T-cell (primary cell): ENCODE measurements at places on chromosomes 6 and 20.

DNA sequence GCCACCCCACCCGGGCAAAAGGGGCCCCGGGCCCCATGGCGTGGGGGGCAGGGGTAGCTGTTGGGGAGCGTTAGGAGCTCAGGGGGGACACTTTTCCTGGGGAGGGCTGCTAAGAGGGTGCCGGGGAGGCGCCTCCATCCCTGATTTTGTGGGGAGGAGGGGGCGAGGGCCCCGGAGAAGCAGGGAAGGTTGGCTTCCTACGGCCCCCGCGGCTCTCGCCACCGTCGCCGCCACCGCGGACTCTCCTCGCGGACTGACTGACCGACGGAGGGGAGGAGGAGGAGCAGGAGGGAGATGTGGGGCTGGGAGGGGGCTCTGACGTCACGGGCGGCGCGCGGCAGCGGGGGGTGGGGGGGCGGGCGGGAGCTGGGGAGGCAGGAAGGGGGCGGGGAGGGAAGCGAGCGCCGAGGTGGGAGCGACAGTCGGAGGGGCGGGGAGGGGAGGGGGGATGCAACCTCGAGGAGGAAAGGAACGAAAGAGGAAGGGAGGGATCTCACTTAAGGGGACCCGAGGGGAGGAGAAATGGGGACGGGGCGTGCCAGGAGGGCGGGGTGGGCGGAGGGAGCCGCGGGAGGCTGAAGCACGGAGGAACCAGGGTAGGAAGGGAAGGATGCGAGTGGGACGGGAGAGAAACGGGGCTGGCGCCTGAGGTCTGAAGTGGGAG lies 5.1 kb downstream of the GABBR1 start:
- peak; percentile 25 for DNase-seq

DNA sequence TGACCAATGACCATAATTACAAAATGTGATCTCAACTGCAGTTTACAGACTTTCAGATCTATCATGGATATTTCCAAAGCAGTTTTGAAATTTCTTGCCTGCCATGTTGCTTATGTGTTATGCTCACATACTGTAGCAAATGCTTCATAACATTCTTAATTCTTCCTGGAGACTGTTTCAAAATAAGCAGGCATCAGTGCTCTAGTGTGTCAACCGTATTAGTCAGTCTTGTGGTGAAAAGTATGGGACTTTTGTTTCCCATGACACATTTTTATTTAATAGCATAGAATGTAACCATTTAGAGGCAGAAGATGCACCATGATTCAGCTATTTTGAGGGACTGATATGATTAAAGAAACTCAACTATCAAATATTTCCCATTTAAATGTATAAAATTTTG lies 1.7 kb downstream of the POPDC3 start:
- no peak for DNase-seq

- DNase-seq = no peak
Observed at GRCh38 chr6:17392978-17393891, at the start of gene CAP2. Gene CAP2 (plus strand): TSS chr6:17393595. CDS start chr6:17421556, 27,961 bp downstream.

DNA sequence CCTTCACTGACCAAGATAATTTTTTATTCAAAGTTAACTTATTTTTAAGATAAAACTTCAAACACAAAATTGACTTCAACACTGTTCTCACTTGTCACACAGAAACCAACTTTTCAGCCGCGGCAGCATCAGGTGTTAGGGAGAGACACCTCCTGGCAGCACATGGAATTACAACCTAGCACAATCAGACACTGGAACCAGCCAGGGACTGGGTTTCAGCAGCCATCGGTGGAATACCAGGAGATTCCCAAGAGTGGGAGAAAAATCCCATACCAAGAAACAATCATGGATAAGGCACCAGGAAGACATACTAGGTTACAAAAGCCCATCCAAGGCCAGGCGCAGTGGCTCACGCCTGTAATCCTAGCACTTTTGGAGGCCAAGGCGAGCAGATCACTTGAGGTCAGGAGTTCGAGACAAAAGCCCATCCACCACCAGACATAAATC lies 70.0 kb downstream of the SNX5 start:
- peak; percentile 60 for DNase-seq

GRCh38 chr6:121086876-121087275 lies 247.4 kb downstream of the TBC1D32 start:
- DNase-seq = no peak

- DNase-seq = no peak
Observed at GRCh38 chr6:165119231-165120020, 190.0 kb downstream of the C6orf118 start.

- DNase-seq = no peak
Observed at GRCh38 chr6:141607956-141608355, 524.8 kb upstream of the GJE1 start.

DNA sequence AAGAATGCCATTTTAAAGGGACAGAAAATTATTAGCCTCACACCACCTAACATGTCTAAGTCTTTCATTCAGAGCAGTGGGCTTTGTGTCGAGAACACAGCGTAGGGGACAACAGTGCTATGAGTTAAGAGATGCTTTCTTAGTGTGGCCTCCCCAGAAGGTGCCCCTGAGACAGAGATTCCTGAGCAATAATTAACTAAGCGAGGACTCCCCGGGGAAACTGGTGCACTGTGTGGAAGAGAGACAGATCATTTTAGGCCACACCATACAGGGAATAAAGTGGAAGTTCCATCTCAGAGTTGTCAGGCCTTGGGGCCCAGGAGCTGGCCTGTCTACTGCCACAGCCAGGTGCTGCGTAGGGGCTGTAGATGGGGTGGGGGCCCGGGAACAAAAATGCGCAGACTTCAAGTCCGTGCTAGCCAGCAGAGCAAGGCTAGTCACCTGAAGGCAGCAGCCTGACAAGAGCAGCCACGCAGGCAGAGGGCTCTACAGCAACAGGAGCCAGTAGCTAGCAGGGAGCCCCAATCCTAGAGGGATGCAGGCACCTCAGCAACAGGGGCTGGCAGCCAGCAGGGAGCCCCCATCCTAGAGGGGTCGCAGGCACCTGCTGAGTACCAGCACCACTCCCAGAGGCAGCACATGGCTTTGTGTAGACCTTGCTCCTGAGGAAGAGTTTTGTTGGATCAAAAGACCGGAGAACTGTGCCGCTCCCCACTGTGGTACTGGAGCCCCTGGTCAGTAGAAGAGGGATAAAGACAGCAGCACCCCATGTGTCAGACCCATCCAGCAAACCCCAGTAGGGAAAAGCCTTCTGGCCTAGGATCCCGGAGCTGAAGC lies 63.0 kb upstream of the NXT1 start:
- DNase-seq = no peak

DNA sequence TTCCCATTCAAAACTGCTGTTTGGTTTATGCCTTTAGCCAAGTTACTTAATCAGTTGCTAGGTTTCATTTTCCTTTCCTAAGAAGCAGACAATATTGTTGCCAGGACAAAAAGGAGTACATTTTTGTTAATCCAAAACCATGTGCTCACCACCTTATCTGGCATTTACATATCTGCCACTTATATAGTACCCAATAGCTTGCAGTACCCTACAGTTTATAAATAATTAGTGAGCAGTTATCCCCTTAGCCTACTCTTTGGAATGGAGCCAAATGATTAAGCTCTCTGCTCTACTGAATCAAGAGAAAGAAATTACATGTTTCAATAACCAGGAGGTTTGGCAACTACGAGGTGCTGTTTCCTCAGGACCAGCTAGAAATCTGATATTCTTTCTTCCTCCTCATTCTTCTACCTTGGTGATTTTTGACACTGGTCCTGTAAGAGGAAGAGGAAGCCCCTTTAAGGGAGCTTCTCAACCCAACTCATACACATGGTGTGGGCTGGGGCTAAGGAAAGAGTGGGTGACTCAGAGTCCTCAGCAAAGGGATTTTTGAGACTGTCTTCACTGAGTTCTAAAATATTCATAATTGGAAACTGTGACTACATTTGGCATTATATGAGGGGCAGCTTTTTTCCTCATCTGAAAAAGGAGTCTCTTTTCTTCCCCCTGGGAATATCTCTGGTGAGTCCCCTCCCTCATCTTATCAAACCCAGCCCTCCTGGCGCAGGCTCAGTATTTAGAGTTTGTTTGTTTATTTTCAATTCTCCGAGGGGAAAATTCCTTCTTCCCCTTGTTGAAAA lies 1.5 kb downstream of the ZNFX1 start:
- peak; percentile 24 for DNase-seq

DNA sequence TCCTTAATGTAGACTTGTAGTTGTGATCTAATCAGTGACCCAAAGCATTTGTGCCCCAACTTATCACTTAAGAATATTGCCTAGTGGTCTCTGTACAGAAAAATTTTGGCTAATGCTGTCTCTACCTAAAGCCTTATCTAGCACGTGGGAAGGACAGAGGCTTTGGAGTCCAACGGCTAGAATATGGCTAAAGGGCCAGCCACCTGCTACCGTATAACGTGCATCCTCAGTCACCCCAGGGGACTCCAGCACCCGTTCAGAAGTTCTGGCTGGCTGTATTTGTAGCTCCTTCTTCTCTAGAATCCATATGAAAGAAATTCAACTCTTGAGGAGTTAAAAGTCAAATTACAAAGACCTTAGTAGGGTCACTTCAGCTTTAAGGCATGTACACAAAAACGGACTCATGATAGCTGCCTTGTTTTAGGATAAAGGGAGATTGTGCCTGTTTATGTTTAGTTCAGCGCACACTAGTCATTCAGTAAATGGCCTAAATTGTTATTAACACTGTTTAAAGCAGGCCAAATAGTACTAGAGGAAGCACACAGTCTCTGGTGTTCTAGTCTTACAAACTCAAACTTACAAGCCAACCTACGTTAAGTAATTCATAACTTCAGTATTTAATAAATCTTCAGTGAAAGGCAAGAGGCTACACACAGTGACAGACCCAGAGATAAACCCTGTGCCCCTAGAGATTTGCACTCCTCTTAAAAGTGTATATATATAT lies 407.5 kb upstream of the PLCB4 start:
- no peak for DNase-seq

DNA sequence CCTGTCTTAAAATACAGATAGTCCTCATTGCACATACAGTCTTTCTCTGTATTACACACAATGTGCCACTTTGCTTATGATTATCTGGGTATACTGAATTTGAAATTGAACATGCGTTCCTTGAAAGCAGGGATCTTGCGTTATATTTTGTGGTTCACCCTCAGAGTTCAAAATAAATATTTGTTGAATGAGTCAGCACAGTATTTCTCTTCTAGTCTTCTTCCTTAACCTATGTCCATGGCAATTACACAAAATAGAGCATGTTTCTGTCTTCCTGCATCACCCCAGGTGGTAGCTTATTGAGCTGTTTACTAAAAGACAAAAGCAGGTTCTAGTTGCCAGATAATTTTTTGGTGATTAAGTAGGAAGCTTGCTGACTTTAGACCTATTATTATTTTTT lies 272.9 kb upstream of the FERMT1 start:
- no peak for DNase-seq

GRCh38 chr6:117205876-117206275 lies 59.5 kb upstream of the VGLL2 start:
- DNase-seq = no peak

DNA sequence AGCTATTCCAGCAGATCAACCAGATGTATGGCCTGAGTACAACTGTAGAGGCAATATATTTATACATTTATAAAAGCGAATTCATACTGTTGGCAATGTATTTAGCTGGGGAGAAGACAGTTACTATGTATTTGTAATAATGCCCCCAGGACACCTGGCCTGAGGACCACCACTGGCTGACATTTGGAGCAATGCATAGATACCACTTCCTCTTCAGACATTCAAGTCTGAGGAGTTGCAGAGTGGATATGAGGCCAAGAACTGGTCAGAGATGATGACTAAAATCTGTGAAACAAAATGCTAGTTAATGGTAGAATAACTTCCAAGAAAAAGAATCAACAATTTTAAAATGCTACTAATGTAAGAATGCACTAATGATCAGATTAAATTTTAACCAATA lies 462.3 kb downstream of the CDC5L start:
- DNase-seq = no peak

DNA sequence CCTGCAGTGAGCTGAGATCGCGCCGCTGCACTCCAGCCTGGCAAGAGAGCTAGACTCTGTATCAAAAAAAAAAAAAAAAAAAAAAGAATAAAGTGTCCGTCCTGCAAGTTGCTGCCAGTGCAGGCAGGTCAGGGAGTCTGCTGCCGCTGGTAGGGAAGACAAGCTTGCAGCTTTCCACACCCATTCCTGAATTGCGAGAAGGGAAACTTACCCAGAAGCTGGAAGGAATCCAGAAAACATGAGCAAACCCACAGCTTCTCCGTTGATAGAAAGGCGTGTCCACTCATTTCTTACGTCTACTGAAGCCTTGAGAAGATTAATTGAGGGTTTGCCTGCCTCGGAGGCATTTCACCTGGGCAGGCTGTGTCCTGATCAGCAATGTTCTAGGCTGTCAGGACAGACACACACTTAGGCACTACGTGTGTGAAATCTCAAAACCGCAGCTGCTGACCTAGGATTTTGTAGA lies 61.6 kb upstream of the DSP start:
- DNase-seq = no peak

GRCh38 chr6:9527679-9528286 lies 887.1 kb downstream of the TFAP2A start:
- no peak for DNase-seq

GRCh38 chr6:150534553-150534952 lies 65.1 kb upstream of the PLEKHG1 start:
- no peak for DNase-seq

DNA sequence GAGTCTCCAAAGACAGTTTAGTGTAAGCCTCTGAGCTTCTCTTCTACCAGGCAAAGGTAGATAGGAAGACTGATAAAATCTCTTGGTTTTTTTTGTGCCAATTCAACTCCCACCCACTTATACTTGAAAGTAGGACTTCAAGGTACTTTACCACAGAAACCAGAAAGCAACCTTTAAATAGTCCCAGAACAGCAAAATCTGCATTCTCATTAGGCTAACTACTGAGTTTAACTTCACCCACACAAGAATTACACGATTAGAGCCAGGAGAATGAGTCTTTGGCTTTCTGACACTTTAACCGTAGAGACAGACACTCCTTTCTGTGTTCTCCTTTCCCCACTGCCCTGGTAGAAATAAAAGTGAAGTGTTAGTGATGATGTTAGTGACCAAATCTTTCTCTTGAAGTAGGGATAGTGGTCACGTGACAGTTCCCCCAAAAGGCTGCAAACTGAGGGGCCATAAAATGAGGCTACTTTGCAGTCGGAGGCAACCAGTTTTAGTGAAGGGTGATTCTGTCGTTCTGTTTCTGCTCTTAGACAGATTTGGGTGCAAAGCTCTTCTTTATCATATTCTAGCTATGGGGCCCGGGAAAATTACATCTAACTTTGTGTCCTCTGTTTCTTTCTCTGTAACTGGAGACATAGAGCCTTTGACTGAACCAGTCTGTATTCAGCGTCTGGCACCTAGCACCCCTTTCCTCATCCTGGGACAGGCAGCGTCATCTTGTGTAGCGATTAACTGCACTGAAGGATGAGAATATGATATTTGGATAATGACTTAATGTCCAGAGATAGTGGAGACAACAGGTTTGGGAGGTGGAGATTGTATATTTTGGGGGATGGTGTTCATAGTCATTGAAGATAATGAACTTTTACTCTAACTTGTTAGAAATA lies 206.4 kb upstream of the CITED2 start:
- DNase-seq = no peak

GRCh38 chr6:99590728-99591672 lies 15.6 kb upstream of the PRDM13 start:
- no peak for DNase-seq

GRCh38 chr6:17877196-17877894 lies 110.1 kb downstream of the KIF13A start:
- no peak for DNase-seq

DNA sequence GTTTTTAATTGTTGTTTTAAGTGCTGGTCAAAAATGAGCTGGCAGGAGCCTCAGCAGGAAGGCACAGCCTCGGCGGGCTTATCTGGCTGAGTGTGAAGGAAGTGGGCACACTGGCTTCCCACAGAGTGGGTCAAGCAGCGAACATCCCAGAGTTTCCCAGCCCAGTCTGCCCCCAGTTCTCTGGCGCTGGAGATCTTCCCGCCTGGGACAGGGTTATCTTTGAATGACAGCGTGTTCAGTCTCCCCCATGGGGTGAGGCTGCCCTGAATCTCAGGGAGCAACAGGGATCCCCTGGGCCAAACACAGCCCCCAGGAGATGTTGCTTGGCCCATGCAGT lies 122.2 kb upstream of the PTPN1 start:
- DNase-seq = no peak
